Stimulated activated CD8-positive, alpha-beta memory T cell treated with anti-CD3 and anti-CD28 coated beads, Interleukin-2, amount 100 ng/mL, for 48 hours (primary cell): ENCODE measurements at places on chromosomes 3 and 15.

DNA sequence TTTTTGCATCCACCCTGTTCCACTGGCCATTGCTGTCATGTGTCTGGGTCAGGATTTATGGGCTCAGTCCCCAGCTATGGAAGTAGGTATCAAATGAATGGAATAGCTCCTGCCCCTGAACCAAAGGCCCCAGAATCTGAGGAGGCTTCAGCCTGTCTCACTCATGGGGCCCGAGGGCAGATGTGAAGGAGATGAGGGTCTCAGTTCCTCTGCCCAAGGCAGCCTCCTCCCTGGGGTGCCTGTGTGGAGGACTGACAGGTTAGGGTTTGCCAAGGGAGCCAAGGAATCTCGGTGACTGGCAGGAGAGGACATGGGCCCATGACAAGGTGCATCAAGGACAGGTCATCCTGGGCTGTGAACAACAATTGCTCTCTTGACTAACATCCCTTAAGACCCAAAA, 70.4 kb downstream of the CPN2 start:
- DNase-seq: no peak

GRCh38 chr3:67048715-67049074, 50.6 kb downstream of the KBTBD8 start:
- no peak for DNase-seq

GRCh38 chr15:25180606-25181292, 226.0 kb downstream of the SNRPN start:
- no peak for DNase-seq

DNA sequence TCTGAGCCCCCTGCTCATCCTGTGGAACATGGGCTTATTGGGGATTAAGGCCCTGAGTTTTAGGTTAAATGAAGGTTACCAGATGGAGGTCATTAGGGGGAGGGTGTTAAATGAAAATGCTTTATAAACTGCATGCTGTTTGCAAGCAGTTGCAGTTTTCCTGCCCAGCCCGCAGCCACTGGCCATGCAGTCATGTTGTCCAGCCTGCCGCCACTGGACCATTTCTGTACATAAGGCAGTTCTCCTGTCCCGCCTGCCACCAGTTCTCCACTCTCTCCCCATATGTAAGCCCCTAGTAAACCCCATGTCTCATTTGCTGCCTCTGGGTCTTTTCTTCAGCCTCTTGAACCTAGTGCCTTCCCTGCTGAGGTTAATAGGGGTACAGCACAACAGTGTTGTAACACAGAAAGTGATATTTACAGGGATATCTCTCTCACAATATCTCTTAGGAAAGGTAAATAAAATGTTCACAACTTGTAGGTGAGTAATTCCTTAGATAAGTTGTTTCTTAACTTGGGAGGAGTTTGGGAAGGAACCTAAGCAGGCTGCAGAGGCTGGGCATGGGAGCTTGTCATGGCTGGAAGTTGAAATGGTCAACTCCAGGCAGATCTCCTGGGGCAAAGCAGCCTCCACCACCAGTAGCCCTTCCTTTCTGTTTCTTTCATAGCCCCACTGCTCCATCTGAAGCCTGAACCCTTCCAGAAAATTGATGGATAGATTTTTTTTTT, 148.2 kb downstream of the CMSS1 start:
- no peak for DNase-seq

GRCh38 chr3:150264561-150265279, 143.4 kb upstream of the TSC22D2 start:
- DNase-seq: no peak

DNA sequence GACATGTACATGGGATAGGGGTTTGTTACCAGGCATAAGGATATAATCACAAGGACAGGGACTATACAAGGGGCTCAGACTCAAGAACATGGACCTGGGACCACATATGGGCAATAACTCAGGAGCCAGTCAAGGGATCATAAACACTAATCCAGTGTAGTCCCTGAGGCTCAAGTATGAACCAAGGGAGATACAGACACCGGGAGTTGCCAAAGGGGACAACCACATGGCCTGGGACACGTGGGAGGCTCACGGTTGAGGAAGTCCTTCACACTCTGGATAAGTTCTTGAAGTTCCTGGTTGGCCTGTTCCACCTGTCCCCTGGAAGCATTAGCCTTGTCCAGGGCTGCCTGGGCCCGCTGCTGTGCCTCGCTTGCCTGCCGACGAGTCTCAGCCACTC, 1.8 kb upstream of the USP19 start:
- DNase-seq: no peak

- DNase-seq: no peak
These were observed 543.0 kb upstream of the KCNMB2 start for GRCh38 chr3:177992993-177993970.

DNA sequence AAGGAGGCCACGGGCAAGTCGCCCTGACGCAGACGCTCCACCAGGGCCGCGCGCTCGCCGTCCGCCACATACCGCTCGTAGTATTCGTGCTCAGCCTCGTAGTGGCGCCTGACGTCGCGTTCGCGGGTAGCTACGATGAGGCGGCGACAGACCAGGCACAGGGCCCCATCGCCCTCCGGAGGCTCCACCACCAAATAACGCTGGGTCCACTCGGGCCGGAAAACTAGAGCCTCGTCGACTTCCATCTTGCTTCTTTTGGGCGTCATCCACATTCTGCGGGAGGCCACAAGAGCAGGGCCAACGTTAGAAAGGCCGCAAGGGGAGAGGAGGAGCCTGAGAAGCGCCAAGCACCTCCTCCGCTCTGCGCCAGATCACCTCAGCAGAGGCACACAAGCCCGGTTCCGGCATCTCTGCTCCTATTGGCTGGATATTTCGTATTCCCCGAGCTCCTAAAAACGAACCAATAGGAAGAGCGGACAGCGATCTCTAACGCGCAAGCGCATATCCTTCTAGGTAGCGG, at the start of gene EPM2AIP1:
TSS of gene EPM2AIP1 (minus strand) at position 326 of the 520 bp plus-strand sequence. CDS start at position 272, 54 bp downstream.
- peak; percentile 82 for DNase-seq

DNA sequence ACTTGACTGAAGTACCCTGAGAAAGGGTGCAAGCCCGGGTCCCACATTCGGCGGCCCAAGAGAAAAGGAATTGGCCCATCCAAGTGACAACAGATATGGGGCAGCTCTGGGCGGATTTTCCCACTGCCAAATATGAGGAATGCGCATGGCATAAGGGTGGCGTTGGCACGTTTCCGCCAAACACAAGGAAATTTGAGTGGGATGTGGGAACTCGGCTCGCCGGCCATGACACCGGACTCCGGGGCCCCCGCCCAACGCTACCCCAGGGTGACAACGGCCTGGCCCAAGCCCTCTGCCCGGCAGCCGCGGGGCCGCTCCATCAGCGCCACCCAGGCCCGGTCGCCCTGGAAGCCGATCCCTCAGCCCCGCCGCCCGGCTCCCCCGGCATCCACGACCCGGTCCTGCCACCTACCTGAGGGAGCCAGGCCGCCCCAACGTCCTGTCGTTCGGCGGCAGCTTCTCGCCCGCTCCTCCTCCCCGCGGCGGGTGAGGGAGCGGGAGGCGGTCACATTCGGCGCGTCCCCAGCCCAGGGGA, 449 bp downstream of the RAF1 start:
- DNase-seq: peak; percentile 30

GRCh38 chr3:147574621-147575020, 165.5 kb downstream of the ZIC1 start:
- DNase-seq: no peak

DNA sequence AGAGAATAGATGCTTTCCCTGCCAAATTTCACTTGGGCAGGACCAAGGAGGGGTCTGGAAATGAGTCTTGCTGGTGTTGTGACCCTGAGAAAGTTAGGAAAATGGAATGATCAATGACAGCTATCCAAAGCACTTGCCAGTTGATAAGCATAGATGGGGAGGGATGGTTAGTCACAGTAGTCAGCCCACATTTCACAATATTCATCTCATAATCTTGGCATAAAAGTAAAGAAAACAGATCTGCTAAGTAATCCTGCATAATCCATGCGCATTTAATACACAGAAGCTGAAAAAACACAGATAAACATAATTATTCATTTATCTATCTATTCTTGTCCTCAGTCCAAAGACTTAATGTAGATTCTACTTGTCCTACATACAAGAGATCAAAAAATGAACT, 184.1 kb downstream of the ZIC4 start:
- no peak for DNase-seq

GRCh38 chr15:53331328-53332190, 427.9 kb downstream of the WDR72 start:
- DNase-seq: no peak

GRCh38 chr3:109098079-109098644, 19.8 kb downstream of the MORC1 start:
- no peak for DNase-seq

GRCh38 chr3:52471371-52472238, 16.2 kb downstream of the NISCH start:
- no peak for DNase-seq

GRCh38 chr15:77905301-77905920, 172.1 kb downstream of the TBC1D2B start:
- no peak for DNase-seq

- DNase-seq: no peak
These were observed 3.0 kb upstream of the SLC28A1 start for GRCh38 chr15:84881520-84881830.

- DNase-seq: no peak
These were observed 70.2 kb upstream of the HRH1 start for GRCh38 chr3:11084098-11084497.

DNA sequence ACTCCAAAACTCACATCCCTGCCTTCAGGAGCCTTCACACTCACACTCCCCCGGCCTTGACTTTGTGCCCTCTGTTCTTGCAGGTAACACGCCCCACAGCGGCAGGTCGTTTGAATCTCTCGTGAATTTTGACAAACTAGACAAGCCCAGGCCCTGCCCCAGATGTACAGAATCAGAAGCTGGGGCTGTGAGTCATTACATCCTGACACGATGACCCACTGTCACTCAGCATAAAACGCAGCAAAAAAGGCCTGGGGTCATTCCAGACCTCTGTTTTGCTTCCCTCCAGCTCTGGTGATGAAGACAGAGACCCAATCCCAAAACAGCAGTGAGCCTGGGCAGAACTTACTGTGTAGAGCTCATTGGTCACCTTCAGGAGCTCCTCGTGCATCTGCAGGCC, 116.4 kb upstream of the RAD18 start:
- DNase-seq: no peak

- peak; percentile 37 for DNase-seq
These were observed 3.5 kb downstream of the ZNF710 start for GRCh38 chr15:90004671-90005070.

DNA sequence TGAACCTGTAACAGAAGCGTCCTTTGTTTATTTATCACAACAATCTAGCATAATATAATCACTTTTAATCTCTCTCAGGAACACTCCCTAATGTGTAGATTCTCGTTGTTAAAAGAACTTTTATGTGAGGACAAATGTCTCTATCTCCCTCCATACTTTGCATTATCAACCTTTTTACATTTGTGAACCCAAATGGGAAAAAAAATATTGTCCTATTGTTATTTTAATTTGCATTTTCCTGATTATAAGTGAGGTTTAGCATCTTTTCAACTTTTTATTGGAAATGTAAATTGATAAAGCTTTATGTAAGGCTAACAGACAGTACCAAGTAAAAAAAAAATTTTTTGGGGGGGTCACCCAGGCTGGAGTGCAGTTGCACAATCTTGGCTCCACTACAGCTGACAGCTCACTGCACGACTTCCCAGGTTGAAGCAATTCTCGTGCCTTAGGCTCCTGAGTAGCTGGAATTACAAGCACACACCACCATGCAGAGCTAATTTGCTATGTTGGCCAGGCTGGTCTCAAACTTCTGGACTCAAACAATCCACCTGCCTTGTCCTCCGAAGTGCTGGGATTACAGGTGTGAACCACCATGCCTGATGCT, 33.0 kb upstream of the DENND4A start:
- no peak for DNase-seq

DNA sequence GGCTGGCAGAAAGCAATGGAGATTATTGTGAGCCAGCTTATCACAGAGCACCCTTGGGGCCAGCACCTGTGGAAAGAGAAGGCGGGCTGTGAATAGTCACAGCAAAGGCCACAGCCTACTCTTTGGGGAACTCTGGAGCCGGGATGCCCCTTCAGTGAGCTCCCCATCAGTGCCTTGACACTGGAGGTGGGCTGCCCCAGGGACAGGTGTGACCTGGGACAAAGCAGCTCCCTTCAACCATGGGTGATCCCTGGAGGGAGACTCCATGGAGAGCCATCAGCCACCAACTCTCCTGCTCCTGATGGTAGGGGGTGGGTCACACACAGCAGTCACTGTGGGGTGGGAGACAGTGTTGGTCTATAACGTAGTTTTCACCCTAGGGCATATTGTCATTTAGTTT, 5.8 kb downstream of the TTC21A start:
- DNase-seq: no peak

- no peak for DNase-seq
These were observed 535.1 kb downstream of the NLGN1 start for GRCh38 chr3:173932624-173933023.

- DNase-seq: no peak
These were observed 166.0 kb upstream of the SATB1 start for GRCh38 chr3:18591120-18591519.

DNA sequence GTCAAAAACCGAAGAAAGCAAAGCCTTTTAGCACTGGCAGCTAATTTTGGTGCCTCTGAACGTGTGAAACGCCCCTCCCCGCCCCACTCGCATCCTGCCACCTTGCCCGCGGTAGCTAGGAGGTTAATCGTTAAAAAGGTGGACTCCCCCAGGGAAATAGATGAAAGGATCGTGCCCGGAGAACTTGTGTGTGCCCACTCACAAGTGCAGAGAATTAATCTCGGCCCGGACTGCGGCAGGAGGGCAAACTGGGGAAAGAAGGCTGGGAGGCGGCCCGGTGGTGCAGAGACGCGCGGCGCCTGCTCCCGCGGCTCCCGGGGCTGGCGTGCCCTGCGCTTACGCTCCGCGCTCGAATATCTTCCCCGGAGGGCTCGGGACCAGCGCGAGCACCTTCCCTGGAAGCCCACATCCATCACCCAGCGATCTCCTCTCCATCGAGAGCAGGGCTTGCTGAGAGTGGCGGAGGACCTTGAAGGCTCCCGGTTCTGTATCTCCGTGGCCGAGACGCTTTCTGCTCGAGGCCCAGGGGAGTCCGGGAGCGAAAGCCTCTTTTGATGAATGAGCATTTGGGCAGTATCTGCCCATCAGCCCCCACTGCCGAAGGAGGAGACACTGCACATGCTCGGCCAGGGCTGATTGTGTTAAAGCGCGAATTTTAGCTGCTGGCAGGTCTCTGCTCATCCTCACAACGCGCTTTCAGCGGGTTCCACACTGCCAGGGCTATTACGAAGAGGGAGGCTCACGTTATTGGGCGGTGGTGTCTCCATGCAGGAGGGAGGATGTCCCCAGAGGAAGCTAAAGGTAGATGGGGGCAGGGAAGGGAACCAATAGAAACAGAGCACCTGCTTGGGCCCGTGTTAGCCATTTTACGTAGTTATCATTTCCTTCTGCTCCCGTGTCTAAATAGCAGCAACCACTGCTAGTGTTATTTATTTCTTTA, 1.3 kb upstream of the SPTSSB start:
- DNase-seq: no peak

GRCh38 chr3:134061401-134061800, 31.7 kb upstream of the SLCO2A1 start:
- DNase-seq: no peak

- DNase-seq: no peak
These were observed 109.6 kb upstream of the TMCO5A start for GRCh38 chr15:37824717-37825382.

- DNase-seq: no peak
These were observed 12.5 kb downstream of the OXNAD1 start for GRCh38 chr3:16277471-16277870.
